ENCODE measurements at places on chromosomes 3 and 15.
A peak's percentile ranks its signal among the peaks of the same experiment; 100 is the strongest.

DNA sequence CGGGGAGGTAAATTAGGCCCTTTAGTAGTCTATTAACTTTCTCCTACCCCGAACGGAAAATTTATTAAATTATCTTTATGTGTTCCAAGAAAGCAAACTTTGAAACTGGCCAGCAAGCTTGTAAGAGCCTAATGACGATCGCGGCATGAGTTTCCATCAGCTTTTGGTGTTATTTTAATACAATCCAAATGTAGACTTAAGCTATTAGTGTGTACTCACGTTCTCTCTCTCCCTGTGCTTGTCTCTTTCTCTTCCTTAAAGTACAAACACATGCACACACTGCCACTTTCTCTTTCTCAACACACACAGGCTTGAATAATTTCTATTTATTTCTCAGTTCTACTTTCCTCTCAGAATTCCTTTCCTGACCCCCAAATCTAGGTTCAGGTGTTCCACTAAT, 108.8 kb upstream of the MME start:
- no peak for DNase-seq

DNA sequence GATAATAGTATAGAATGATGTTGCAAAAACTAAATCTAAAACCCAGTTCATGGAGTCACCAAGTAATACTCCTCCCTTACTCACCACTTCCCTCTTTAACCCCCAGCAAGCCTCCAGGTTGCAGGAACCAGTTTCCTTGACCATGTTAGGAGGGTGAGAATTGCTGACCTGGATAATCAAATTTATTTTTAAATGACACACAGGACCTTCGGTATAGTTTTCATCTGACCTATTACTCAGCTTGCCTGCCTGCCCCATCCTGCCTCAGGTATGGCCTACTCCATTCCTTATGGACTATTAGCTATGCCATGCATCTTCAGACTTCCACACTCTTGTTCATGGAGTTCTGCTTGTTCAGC, 883 bp downstream of the RTP4 start:
- DNase-seq = peak; percentile 22

DNA sequence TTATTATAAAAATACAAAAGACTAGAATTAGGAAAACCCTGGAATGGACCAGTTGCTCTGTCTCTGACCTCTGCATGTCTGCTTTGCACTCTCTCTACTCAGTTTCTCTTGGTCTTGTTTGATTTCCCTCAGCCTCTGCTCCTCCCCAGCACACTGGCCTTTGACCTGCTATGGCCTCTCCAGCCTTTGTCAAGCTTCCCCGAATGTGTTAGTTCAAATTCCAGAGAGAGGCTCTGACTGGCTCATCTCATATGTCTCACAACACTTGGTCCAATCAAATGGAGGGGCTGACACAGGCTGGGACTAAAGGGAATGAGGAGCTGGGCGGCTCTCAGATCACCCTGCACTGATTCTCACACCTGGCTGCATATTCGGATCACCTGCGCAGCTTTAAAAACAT, 52.4 kb upstream of the CMTM8 start:
- peak; percentile 64 for DNase-seq

GRCh38 chr3:71095511-71096291, 487.8 kb downstream of the FOXP1 start:
- DNase-seq = no peak

DNA sequence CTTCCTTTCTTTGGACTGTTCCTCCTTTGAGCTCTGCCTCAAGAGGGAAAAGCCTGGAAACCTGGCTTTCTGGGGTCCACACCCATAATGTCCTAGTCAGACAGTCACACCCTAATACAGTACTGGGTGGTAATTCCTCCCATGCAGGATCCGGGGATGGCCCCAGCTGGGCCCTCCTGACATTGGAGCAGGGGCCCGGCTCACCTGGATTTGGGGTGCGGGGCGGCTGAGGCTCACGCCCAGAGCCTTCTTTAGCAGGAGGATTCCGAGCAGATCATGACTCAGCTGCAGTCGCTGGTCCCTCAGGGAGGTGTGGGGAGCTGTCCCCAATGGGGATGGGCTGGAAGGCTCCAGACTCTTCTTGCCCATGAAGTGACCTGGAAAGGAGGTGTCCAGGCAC, 1.0 kb downstream of the NMB start:
- DNase-seq = no peak

DNA sequence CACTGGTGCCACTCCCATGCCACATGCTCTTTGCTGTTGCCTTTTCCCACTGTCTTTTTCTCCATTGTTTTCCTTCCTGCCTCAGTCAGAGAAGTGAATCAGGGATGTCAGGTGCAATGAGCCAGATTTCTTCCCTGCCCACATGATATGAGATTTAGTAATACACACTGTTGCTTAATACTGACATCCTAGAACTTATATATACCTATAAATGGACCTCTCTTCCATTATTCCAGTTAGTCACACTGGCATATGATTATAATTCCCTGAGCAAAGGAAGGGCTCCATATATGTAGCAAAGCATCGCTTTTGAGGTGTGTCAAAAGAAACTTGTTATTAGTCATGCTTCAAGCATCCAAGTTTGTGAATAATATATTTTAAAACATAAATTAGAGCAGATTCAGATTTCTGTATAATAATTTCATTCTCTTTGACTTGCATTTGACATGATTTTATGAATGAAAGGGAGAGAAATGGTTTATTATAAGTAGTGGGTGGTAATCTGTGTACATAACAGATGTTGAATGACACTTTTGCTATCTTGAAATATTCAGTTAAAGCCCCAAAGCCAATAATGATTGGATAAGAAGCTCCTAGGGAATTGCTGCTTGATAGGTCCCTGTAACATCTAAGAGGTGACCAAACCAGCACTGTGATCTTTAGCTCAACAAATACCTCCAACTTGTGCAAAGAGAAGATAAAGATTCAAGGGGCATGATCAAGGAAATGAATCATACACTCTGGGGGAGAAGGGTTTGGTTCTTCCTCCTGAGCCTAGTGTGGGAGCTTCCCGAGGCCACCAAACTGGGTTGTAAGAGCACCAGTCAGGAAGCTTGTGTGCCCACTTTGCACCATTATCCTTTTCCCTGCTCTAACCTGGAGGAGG, 48.6 kb downstream of the CHST2 start:
- no peak for DNase-seq

- no peak for DNase-seq
Measured at GRCh38 chr3:184078851-184079250, 18.0 kb upstream of the HTR3E start.

DNA sequence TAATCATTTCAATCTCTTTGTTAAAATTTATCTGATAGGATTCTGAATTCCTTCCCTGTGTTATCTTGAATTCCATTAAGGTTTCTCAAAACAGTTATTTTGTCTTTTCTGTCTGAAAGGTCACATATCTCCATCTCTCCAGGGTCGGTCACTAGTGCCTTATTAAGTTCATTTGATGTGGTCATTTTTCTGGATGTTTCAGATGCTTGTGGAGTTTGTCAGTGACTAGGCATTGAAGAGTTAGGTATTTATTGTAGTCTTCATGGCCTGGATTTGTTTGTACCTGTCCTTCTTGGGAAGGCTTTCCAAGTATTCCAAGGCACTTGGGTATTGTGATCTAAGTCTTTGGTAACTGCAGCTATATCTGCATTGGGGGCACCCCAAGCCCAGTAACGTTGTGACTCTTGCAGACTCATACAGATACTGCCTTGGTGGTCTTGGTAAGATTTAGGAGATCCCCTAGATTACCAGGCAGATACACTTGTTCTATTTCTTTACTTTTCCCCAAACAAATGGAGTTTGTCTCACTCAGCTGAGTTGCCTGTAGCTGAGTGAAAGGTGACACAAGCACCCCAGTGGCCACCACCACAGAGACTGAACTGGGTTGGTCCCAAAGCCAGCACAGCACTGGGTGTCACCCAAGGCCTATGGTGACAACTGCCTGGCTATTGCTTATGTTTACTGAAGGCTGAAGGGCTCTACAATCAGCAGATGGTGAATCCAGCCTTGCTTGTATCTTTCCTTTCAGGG, 18.9 kb upstream of the SLC27A2 start:
- DNase-seq = peak; percentile 17

GRCh38 chr3:154904328-154904727, 175.8 kb upstream of the MME start:
- DNase-seq = peak; percentile 43

GRCh38 chr3:27022096-27022761, 347.0 kb downstream of the NEK10 start:
- peak; percentile 1 for DNase-seq

DNA sequence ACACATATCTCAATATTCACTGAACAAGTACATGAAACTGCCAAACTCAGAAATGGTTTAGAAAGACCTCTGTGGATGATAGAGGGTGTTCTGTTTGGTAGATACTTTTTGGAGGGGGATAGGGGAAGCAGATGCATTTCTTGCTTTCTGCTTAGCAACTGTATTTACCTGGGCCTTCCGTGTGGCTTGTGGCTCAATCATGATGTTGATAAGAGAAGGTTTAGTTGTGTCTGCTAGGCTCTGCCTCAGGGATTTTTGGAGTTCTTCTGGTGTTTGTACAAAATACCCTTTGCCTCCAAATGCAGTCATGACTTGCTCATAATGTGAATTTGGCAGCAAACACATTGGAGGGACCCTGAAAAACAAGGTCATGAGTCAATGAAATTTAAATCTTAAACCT, 38.2 kb downstream of the HACL1 start:
- DNase-seq = no peak

DNA sequence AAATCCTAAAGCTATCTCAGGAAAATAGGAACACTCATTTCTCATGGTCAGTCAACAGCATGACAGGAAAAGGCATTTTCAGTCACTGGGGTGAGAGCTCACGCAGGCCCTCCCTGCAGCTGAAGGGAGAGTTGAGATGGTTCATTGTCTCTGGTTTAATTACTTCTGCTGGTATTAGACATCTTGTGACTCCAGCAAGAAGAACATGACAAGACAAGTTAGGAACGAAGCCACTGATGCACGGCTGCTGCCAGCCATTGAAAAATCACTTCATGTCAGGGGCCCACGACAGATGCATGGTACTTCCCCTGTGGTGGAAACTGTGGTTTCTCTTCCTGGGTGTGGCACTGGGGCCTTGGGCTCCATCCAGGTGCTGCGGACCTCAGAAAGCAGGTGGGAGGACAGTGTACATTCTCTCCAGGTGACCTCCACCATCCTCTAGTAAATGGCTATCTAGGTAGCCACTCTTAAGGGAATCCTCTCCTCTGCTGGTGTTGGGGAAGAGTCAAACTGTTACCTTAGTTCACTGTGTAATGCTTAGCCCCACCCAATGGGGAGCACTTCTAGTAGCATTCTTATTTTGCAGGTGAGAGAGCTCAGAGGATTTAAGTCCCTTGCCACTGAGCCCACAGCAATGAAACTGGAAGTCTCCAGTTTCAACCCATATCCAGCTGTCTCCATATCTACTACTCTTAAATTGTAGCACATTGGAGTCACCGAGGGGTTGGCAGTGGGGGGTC, 274.2 kb downstream of the LRTM1 start:
- no peak for DNase-seq

DNA sequence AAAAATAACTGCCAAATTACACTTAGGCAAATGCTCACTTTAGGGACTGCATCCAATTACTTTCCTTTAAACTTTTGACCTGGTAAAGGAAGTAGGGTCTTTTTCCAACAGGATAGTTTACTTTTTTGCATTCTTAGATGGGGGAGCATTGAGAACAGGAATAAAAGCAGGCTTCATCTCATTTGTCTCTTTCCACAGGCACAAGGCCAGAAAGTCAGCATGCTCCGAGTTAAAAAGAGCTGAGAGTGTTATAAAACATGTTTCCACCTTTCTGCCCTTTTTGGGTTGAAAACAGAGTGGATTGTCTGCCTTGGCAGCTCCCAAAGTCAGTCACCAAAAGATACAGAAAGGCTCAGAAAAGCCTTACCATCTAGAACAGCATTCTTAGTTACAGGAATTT, 404.9 kb upstream of the ALCAM start:
- no peak for DNase-seq

DNA sequence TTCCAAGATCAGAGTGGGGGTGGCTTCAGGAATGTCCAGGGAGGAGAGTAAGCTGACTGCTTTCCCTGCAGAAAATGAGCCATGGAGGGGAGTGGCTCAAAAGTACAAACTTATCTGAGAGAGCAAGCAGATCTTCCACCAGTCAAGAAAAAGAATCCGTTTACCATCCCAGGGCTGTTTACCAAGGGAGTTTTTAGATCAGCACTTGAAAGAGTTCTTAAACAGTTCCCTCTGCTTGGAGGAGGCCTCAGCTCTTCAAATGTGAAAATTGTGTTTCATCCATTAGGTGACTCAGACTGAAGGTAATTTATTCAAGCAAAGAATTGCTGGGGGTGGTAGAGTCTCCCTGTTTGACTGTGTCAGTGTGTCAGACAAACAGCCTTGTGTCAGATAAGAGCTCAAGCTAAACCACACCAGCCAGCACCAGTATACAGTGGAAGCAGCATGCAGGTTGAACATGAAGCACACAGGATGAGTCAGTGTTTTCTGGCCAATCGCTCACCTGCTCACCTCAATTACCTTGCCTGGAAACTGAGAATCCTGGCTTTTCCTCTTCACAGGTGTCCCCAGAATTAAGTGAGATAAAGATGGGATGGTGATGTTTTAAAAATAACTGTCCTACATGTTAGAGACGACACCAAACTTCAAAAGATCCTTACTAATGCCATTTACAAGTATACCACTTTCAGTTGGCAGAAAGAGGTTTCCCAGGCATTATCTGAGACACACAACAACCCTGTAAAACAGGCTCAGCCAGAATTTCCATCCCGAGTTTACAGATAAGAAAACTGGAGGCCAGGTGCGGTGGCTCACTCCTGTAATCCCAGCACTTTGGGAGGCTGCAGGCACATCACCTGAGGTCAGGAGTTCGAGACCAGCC, 21.7 kb downstream of the SH3BP5 start:
- DNase-seq = peak; percentile 28

Measured in DMS53 (cell line).